ENCODE measurements at places on chromosomes 12 and 14.

DNA sequence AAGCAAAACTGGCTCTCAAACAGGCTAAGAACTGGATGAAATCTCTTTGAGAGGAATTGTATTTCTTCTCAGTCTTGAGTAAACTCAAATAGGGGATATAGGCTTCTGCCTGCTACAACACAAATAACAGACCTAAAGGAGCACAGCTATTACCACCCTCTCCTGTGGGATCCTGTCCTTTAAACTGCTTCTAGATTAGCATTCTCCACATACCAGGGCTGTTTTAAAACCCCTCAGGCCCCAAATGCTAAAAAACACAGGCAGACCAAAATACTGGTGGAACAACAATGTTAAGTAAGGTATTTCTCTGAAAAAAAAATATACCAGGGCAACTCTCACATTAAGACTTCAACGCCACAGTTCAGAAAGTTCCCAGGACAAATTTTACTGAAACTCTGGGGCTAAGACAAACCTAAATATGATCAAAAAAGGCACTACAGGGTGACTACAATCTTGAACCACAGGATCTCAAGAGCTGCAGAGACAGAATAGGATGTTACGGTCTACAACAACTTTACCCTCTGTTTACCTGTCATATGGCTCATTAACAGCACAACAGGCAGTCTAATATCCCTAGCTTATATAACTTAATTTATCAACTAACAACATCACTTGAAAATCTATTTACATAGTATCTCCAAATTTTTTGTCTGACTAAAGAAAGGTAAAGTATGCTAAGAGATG is 7.2 kb downstream of the CPNE8 start:
- H3K4me3 ChIP-seq: no peak overlapping the region
- H3K36me3 ChIP-seq: no peaks in the 10 kb centered on the region
- no peaks in the 10 kb centered on the region for H3K27me3 ChIP-seq
- peaks cover 18% of the 10 kb centered on the region for H3K4me1 ChIP-seq
- peak overlapping the region; percentile 18 for H3K27ac ChIP-seq

GRCh38 chr14:54981698-54982097 is 45.2 kb downstream of the WDHD1 start:
- no peak overlapping the region for H3K4me3 ChIP-seq
- H3K4me1 ChIP-seq: no peaks in the 10 kb centered on the region
- no peaks in the 10 kb centered on the region for H3K27me3 ChIP-seq
- DNase-seq: no peak
- H3K36me3 ChIP-seq: peaks cover 5% of the 10 kb centered on the region

DNA sequence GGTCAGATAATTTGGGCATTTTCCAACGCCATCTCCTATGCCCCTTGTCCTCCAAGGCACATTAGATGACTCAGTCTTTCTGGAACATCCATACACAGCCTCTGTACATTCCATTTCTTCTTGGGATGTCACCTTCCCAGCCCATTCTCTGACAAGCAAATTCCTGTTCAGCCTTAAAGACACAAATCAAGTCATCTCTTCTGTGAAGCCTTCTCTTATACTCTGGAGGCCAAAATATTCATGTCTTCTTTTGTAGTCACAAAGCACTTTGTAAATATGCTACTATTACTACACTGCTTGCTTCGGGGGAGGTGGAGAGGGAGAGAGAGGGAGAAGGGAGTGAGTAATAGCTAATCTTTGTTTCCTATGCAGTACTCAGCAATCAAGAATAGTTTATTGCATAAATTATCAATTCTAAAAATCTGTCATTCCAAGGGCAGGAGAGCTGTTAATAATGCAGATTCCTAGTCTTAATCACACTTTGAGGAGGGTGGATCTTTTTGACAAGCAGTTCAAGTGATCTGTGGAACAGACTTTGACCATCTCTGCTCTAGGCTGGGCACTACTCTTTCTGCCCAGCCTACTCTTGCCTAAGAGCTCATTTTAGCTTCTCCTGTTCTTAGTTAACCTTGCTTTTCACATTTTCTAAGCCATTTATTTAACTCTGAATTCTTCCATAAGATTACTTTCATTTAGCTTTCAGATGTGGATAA is 27.9 kb downstream of the KCNMB4 start:
- no peaks in the 10 kb centered on the region for H3K4me1 ChIP-seq
- no peak for DNase-seq
- no peaks in the 10 kb centered on the region for H3K27me3 ChIP-seq
- no peak overlapping the region for H3K4me3 ChIP-seq
- H3K36me3 ChIP-seq: no peaks in the 10 kb centered on the region

DNA sequence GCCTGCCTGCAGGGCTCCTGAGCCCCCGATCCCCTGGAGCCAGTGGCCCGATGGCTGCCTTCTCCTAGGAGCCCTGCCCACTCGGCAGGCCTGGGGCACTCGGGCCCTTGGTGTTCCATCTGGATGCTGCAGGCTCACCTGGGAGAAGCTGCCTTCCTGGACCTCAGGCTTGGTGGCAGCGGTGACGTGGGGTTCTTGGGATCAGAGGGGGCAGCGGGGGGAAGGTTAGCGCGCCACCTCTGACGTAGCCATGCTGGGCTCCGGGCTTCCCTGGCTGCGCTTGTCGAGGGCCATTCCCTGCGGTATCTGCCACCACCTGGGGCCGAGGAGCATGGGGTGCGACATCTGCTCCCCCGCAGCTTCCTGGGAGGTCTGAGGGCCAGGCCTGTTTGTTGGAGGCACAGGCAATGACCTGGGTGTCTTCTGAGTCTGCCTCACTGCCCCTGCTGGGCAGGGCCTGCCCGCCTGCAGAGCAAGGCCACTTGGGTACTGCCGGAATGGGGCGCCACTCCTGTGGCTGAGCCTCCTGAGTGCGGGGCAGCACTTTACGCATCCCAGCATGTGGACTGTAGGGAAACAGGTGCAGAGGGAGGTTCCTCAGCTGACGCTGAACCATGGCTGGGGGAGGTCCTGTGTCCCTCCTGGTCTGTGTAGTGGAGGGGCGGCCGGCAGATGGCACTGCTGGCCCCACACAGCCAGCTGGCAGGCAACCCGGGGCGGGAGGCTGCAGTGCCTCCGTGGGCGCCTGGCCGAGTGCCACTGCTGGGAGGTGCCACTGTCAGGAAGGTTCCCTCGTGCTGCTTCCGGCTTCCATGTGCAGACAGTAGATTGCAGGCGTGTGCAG is 20.3 kb downstream of the MTA1 start:
- no peak for DNase-seq
- H3K27me3 ChIP-seq: no peaks in the 10 kb centered on the region
- H3K4me3 ChIP-seq: no peak overlapping the region

GRCh38 chr14:104396682-104397470 is 182.7 kb upstream of the C14orf180 start:
- H3K4me3 ChIP-seq: no peak overlapping the region
- H3K27me3 ChIP-seq: no peaks in the 10 kb centered on the region
- no peaks in the 10 kb centered on the region for H3K36me3 ChIP-seq
- no peak for DNase-seq

- no peaks in the 10 kb centered on the region for H3K4me1 ChIP-seq
- no peak overlapping the region for H3K27ac ChIP-seq
- no peaks in the 10 kb centered on the region for H3K36me3 ChIP-seq
- H3K27me3 ChIP-seq: no peaks in the 10 kb centered on the region
These were observed 97.9 kb upstream of the FAR2 start for GRCh38 chr12:29051221-29051620.

- H3K27ac ChIP-seq: no peak overlapping the region
- H3K27me3 ChIP-seq: no peaks in the 10 kb centered on the region
- no peak overlapping the region for H3K4me3 ChIP-seq
- no peaks in the 10 kb centered on the region for H3K36me3 ChIP-seq
- no peak for DNase-seq
These were observed 366.2 kb upstream of the KITLG start for GRCh38 chr12:88946372-88946997.

DNA sequence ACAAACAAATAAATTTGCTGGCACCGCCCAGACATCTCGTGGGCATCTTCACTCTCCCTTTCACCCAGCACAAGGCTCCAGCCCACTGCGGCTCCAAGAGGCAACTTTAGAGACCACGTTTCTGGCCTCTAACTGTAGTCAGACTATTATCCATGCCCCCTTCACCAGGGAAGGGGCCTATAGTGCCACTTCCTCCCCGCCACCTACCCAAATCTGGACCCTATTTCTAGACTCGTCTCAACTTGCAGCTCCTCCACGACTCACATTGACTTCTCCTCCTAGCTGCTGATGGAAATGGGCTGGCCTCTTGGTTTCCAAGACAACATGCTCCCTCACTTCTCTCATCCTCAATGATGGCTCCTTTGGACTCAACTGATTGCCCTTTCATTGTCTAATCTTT is 12.3 kb downstream of the KRT1 start:
- H3K4me1 ChIP-seq: no peaks in the 10 kb centered on the region
- peaks cover 31% of the 10 kb centered on the region for H3K27me3 ChIP-seq
- H3K36me3 ChIP-seq: no peaks in the 10 kb centered on the region
- no peak for DNase-seq

DNA sequence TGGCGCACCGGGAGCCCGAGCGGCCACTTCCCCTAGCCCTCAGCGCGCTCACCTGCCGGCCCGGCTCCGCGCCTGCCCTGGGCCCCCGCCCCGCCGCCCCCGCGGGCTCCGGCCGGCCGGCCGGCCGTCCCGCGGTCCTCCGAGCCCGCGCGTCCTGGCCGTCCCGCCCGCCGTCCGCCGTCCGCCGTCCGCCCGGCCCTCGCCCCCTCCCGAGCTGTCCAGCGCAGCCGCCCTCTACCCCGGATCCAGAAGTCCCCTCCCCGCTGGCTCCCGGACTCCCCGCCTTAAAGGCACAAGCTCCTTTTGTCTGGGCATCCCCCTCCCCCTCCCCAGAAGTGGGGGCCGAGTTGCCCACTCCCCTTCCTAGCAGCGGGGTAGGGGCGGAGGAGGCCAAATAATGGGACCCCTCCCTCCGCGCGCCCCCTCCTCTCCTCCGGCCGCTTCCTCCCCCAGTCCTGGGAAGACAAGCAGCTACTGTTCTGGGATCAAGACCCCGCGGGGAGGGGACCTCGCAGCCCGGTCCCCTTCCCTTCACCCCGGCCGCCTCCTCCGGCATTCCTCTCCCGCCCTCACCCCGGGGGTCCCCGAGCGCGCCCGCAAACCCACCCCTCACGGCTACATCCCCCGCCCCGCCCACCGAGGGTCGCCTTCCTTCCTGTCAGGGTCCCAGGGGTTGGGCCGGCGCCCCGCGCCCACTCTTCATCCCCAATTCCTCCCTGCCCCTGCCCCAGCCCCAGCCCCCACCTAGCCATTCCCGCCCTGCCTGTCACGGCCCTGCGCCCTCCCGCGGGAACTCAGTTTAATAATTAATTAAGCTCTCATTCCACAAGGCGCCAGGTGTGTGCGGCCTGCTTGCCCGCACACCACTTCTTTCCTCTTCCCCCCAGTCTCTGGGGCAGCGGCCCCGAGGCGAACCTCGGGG is at the start of gene ADCY6:
ADCY6 (minus strand) TSS at position 236 of the 922 bp plus-strand sequence. CDS start 5,655 bp downstream, outside the sequence.
- H3K4me1 ChIP-seq: peaks cover 3% of the 10 kb centered on the region
- H3K27me3 ChIP-seq: no peaks in the 10 kb centered on the region
- H3K4me3 ChIP-seq: peak within 1 kb of the TSS; percentile 61

DNA sequence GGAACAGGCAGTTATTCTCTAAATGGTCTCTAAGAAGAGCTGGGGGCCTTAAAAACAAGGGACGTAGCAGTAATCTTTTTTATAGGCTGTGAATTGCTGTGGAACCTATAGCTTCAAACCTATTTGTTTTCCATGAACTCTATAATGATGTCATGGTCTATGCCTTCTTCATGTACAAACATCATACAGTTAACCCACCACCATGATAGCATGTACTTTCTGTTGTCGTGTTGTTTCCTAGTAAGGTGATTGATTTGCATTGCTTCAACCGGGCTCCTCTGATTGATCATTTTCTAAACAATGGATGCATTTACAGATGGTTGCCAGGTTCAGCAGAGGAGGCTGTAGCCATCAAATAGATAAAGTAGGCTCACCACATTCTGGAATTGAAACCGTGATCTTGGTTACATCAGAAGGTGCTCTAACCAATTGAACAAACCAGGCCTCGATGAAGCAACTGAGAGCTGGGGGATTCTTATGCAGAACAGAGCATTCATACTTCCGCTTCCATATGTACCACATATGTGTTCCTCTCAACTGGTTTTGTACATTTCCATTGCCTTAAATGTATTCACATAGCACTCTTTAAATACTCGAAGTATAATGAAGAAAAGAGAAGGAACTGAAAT is 25.6 kb upstream of the PCNX1 start:
- H3K4me3 ChIP-seq: no peak overlapping the region
- no peak for DNase-seq
- H3K27ac ChIP-seq: no peak overlapping the region
- no peaks in the 10 kb centered on the region for H3K27me3 ChIP-seq
- no peaks in the 10 kb centered on the region for H3K36me3 ChIP-seq

DNA sequence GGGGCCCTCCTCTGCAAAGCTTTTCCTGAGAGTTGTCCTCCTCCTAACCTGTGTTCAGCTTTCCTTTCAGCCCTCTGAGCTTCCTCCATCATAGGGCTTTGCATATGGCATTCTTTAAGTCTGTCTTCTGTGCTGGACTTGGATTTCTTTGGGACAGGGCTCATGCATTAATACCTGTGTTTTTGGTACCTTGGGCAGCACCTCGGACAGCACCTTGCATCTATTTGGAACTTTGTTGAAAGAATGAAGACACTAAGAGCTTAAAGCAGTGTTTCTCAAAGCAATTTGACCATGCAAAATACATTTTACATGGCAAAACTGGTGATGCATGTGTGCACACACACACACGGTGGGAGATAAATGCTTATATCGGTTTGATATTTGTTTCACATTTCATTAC is 115.0 kb upstream of the SRRM4 start:
- H3K27me3 ChIP-seq: peaks cover 5% of the 10 kb centered on the region
- H3K36me3 ChIP-seq: no peaks in the 10 kb centered on the region
- no peak overlapping the region for H3K4me3 ChIP-seq
- H3K4me1 ChIP-seq: no peaks in the 10 kb centered on the region

DNA sequence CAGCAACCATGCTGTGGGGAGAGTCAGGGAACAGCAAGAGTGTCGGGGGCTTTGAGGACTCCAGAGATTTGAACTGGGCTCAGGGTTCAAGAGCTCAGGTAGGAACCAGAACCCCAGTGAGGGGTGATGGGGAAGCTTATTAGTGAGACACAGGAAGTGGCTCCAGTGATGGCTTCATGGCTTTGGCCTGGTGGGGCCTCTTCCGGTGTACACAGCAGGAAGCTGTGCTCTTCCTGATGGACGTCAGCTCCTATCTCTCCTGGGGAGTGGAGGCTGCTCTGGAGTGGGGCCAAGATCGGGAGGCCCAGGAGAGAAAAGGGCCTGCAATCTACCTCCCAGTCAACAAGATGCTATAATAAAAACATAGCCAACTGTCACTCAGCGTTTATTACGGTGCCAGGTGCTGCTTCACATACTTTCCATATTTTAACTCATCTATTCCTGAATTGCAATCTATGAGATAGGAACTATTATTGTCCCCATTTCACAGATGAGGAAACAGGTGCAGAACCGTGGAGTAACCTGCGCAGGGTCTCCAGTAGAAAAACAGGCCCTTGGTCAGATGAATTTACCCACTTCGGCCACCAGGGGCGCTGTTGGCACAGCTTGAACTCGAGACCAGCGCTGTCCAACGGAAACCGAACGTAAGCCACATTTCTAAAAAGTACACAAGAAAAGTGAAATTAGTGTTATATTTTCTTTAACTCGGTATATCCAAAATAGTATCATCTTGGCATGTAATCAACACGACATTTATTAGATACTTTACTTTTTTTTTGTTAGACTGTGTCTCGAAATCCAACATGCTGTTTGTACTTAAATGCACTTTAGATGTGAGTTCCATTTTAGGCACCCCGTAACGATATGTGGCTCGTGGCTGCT is 63.6 kb upstream of the DLK1 start:
- no peak overlapping the region for H3K4me3 ChIP-seq
- no peak for DNase-seq

Data from Panc1 (cell line).